ENCODE measurements at places on chromosomes 4 and X.

- no peak for DNase-seq
These were observed 83.2 kb downstream of the GPR143 start for GRCh38 chrX:9682456-9682855.

- DNase-seq, result no peak
These were observed 108.6 kb downstream of the RTL5 start for GRCh38 chrX:72023071-72023470.

DNA sequence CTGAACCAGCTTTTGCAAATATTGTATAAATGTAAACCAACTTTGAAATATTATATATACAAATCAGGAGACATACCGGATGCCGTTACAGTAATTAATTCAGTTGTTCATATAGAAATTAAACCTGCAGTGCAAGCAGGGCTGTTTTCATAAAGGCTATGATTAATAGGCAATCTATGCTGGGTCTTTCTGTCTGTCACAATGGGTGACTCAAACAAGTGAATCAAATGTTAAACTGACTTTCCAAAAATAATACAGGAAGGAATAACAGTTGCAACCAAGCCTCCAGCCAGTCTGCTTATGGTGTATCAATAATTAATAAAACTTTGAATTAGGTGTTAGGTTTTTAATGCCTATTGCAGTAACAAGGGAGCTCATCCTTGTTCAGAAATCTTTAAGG is 43.9 kb downstream of the GABRB1 start:
- DNase-seq, result no peak

DNA sequence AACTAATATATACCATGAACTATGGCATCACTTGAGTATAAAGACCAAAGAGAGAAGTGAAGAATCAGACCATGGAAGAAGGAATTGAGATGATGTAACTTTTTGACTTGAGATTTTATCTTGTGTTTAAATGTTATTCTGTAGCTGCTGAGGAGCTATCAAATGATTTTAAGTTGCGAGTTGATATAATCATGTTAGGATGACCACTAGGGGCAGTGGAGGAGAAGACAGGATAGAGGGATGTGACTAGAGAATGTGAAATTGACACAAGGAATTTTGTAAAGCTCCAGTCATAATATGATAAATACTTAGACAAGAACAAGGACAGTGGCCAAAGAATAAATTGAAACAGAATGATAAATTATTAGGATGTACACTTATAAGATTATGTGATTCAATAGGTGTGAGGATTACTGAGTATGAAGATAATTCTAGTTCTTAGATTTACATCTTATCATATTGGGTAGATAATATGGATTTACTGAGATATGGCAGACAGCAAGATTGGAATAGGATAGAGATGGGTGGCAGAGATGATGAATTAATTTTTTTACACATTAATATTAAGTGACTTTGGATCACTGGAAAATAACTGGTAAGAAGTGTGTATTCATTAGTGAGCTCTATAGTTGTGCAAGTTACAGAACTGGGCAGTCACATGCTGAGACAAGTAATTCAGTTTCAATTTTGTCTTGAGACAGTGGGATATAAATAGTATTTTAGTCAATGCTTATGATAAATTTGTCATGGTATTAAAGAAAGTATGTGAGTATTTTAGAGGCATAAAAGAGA is 816.0 kb upstream of the PCDH10 start:
- DNase-seq, result no peak

- no peak for DNase-seq
These were observed 617 bp upstream of the MRFAP1L1 start for GRCh38 chr4:6710282-6710681.

Measured in epithelial cell of prostate (primary cell).